LNCaP clone FGC (cell line): ENCODE measurements at places on chromosomes 1 and 21.

GRCh38 chr1:1598051-1598719 is 1.8 kb downstream of the FNDC10 start:
- DNase-seq: no peak

DNA sequence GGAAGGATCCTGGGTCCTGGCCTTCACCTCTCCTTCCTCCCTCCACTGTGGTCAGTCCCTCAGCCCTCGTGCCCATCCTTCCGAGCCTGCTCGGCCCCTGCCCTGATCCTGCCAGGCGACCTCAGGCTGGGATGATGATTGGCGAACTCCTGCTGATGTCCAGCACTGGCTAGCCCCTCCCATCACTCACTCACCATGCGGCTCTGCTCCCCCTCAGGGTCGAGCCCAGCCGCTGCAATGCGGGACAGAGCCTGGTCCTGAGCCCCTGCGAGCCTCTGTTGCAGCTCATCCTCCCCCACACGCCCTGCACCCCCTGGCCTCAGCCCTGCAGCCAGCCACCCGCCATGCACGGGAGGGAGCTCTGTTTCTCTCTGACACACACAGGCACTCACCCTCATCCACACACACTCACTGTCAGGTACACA is 100.2 kb downstream of the DMRTB1 start:
- DNase-seq: no peak

GRCh38 chr1:66282343-66282852 is 251.6 kb upstream of the SGIP1 start:
- DNase-seq: no peak

DNA sequence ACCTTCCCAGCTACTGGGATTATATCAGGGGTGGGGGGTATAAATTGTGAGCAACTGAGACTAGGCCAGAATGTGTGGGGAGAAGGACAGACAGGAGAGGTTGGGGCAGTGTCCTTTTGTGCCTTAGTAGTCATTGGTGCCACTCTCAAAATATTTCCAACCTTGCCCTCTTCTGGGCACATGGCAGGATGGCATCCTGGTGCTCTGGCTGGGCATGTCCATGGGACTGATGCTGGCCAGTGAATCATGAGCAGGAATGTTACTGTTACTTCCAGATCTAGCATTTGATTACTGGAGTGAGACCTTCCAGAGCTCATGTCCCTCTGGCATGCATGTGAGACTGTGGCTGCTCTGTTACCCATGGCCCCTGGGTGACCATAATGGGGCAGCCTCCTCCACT is 151.2 kb downstream of the MATN1 start:
- DNase-seq: no peak

- DNase-seq: no peak
These were observed 43.5 kb downstream of the CHML start for GRCh38 chr1:241596633-241597032.

DNA sequence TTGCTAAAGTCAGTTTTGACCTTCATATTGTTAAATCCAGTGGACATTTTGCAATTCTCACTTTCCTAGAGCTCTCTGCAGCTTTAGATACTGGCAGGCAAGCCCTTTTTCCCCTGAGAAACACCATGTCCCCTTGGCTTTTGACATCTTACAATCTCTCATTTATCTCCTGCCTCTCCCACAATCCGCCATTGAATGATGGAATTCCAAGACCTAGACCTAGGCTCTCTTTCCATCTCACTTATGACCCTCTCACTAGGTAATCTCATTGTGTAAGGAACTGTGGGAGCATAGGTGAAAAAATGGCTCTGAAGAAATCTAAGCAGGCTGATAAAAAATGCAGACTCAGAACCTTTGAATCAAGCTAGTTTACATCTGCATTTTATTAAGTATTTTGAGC is 2.0 kb downstream of the KYAT3 start:
- DNase-seq: no peak

- DNase-seq: no peak
These were observed 81.6 kb upstream of the KCNE2 start for GRCh38 chr21:34282223-34282622.

DNA sequence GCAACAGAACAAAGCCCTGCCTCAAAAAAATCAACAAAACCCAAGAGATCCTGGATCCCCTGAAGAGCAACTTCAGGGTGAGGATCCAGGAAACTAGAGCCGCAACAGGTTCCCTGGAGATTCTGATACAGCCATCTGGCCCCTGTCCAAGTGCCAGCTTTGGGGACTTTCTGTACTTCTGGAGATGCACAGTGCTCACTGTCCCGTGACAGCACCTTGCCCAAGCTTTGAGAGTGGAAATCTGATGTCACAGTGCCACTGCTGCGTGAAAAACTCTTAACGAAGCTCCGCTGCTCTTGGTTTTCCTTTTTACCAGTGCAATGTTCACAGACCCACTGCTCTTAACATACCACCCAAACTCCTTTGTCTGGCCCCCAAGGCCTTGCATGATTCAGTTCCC is 26.3 kb downstream of the STK40 start:
- DNase-seq: no peak

DNA sequence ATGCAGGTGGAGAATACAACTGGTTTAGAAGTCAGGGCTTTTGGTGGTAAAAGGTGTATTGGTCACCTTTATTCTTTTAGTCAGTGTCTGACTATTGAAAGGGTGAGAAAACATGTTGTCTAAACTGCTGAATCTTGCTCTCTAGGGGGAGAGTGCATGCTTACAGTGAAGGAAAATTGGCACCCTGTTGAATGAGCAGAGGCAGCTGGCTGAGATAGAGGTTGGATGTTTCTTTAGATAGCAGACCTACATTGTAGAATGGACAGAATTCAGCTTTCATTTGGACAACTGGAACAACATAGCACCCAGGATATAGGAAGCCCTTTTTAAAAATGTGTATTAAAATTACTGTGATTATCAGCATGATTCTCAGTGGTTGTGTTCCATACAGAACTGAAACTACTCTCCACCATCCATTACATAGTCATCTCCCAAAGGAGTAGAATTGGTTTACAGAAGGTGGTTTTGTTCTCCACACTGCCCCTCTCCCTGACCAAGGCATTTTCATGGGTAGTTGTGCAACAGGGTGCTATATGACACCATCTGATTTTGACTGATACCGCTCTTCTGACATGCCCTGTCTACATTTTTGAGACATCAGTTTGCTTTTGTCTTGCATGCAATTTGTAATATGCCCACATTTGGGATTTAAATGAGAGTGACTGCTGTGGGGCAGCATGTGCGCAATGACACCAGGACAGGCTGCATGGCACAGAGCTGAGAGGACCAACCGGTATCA is 16.2 kb downstream of the RHOU start:
- no peak for DNase-seq

DNA sequence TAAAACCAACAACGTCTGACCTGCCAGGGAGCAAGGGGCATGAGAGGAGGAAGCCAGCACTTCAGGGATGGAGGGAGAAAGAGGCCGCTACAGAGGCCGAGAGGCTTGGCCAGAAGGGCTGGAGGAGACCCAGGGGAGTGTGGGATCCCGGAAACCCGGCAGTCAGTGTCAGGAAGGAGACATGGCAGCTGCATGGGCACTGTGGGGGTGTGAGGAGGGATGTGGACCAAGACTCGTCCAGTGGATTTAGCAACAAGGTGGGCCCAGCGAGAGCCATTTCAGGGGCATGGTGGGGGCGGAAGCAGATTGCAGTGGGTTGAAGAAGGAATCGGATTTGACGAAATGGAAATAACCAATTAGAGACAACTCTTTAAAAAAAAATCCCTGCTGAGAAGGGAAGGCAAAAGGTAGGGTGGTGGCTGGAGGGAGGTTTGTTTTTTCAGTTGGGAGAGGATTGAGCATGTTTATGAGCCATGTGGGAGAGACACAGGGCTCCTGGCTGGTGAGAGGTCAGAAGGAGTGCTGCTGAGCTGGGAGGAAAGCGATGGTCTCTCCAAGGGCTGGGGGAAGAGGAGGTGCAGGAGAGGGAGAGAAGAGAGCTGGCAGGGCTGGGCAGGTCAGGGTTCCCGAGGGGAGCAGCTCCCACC is 4.4 kb downstream of the B4GALT2 start:
- DNase-seq: no peak

GRCh38 chr1:218459878-218460711 is 115.0 kb downstream of the TGFB2 start:
- DNase-seq: no peak

DNA sequence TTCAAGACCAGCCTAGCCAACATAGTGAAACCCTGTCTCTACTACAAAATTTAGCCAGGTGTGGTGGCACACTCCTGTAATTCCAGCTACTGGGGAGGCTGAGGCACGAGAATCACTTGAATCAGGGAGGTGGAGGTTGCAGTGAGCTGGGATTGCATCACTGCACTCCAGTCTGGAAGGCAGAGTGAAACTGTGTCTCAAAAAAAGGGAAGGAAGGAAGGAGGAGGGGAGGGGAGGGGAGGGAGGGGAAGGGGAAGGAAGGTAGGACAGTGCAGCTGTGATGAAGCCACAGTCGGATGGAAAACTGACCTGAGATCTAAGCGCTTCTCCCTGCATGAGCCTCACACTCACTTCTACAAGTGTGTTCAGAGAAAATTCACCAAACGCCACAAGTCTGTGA is 22.0 kb upstream of the FHAD1 start:
- no peak for DNase-seq

DNA sequence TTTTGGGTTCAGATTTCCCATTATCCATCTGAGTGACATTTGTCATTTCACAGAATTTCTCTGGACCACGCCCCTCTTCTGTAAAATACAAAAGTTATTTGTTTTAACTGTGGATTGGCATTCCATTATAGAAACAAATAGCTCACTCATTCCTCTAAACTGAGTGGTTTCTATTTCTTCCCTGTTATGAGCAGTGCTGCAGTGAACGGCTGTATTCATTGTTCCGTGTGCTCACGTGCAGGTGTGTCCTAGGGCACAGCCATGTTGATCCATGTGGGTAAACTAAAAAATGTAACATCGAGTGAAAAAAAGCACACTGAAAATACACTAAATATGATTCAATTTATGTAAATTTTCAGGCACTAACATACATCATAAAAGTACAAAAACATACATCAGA is 27.0 kb upstream of the IL12RB2 start:
- DNase-seq: no peak

GRCh38 chr1:39949891-39950290 is 5.1 kb upstream of the MFSD2A start:
- no peak for DNase-seq

GRCh38 chr1:16145030-16145661 is 10.7 kb downstream of the EPHA2 start:
- DNase-seq: no peak

DNA sequence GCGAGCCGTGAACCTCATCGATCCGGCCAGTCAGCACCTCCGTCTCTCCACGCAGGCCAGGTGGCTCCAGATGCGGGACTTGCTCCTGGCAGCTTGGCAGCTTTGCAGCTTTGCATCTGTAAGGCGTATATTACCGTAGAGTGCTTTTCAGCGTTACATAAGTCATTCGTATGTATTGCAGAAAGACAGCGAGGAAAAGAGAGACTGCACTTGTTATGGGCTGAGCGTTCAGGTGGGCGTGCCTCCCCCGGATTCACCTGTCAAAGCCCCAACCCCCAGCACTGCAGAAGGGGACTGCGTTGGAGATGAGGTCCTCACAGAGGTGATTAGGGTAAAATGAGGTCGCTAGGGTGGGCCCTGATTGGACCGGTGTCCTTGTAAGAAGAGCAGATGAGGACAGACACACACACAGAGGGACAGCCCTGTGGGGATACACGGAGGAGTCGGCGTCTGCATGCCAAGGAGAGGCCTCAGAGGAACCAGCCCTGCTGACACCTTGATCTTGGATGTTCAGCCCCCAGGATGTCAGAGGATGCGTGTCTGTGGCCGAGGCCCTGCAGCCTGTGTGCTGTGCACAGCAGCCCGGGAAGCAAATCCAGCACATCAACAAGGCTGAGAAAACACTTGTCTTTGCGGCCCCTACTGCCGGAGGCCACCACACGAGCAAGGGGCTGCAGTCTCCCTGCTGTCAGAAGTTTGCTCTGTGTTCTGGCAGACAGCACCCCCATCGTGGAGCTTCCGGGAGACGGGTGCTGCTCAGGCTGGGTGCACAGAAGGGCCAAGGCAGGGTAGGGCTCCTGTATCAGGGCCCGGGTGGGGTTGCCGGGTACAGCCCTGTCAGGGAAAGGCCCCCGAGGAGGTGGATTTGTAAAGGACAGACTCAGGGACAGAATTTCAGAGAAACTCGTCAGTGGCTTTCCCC is 10.9 kb upstream of the AGPAT3 start:
- DNase-seq: no peak

- no peak for DNase-seq
These were observed 8.9 kb upstream of the SMIM12 start for GRCh38 chr1:34868230-34869049.

GRCh38 chr1:227010645-227011044 is 70.6 kb downstream of the COQ8A start:
- no peak for DNase-seq

DNA sequence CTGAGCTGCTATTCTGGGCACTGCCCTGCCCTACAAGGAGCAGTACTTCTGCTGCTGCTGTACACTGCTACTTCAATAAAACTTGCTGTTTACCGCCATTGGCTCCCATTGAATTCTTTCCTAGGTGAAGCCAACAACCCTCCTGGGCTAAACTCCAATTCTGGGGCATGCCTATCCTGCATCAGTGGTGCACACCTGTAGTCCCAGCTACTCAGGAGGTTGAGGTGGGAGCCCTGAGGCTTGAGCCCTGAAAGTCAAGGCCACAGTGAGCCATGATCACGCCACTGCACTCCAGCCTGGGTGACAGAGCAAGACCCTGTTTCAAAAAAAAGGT is 21.2 kb downstream of the PDIK1L start:
- no peak for DNase-seq

- DNase-seq: no peak
These were observed 144.9 kb downstream of the CD247 start for GRCh38 chr1:167373398-167373797.

DNA sequence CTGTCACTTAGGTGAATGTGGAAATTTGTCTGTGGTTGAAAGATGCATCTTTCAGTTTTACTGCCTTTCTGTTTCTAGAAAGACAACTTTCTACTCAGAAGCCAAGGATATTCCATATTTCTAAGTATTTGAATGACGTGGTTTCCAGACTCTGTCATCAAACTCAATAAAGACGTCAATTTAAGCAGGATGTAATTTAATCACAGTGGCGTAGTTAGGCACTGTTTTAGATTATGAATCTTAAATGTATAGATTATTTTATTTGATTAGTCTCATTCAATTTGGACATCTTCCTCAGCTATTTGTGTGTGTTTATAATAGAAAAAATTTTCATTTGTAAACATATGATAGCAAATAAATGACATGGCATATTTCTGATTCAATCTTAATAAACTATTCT is 298.9 kb downstream of the RYR2 start:
- DNase-seq: no peak

- DNase-seq: no peak
These were observed 15.4 kb downstream of the COL16A1 start for GRCh38 chr1:31688233-31688918.

GRCh38 chr1:218266356-218266755 is 18.7 kb upstream of the RRP15 start:
- no peak for DNase-seq

DNA sequence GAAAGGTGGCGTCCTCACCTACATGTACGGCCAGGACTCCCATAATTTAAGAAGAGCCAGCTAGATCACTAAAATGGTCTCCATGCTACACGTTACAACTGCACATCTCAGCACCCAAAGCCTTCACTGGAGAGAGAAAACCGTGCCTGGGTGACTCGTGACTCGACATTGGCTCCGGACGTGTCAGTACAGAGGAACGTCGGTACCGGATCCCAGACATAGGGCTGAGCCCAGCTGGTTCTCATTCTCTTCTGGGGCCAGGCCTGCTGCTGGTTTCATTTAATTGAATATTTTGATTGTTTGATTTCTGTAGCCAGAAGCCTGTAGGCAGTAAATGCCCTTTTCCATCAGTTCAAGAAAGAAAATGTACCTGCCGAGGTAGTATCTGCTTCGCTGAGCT is 93.1 kb downstream of the HHIPL2 start:
- no peak for DNase-seq
